ENCODE measurements at places on chromosomes 6 and 20.

DNA sequence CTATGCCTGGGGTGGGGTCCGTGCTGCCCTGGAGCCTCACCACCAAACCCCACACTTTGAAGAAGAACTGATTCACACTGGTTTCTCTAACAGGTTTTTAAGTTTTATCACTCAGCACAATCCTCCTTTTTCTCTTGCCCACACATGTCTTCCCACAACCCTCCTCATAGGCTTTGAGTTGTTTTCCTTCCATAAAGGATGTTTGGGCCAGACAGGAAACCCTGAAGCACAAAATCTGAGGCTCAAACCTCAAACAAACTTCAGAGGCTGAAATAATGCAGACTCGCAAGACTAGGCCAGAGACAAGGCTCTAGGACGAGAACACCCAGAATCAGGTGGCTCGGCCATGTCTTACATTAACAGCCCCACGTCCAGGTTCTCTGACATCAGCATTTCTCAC is 35.3 kb downstream of the EZR start:
- no peak for DNase-seq

DNA sequence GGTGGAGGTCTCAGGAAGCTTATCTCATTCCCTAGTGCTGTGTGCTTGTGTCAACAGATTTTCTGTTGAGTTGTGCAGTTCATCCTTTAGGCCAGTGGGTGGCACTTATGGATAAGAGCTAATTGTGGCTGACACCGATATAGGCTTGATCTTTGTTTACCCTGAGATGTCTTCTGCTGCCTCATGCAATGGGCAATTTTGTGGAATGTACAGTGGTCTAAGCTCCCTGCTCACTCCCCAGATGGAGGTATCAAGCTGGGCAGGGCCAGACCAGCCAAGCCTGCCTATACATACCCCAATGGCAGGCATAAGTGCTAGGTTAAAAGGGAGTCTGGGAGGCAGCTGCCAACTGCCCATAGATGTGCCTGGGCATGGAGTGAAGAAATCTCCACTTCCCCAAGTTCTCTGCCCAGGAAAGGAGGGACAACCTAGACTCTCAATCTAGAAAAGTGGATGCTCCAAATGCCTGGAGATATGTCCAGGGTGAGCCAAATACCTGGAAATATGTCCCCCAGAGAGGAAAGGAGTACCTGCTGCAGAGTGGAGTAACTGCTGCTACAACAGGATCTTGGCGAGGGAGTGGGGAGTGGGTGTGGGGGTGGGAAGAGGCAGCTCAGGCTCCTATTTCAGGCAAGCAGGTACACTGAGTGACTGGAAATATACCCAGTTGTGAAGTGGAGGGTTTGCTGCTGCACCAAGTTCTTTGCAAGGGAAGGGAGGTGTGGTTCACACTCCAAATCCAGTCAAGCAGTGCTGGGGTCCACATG is 53.2 kb upstream of the ARG1 start:
- peak; percentile 57 for DNase-seq

- DNase-seq, result peak; percentile 55
Observed at GRCh38 chr20:52150440-52151258, 40.9 kb downstream of the ZFP64 start.

DNA sequence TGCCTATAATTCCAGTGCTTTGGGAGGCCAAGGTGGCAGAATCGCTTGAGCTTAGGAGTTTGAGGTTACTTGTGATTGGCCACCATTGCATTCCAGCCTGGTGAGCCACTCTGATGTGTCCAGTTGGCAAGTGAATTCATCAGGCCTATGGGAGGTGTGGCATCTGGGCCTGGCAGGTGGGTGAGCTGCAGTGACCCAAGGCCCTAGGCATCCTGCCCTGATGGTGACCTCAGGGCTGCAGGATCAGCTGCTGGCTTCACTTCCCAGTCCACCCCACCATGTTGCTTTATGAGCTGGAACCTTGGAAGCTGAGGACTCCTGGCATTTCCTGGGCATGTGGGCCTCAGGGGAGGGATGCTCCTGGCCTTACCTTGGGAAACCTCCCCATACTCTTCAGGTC is 20.5 kb downstream of the RSPH9 start:
- DNase-seq, result peak; percentile 53

DNA sequence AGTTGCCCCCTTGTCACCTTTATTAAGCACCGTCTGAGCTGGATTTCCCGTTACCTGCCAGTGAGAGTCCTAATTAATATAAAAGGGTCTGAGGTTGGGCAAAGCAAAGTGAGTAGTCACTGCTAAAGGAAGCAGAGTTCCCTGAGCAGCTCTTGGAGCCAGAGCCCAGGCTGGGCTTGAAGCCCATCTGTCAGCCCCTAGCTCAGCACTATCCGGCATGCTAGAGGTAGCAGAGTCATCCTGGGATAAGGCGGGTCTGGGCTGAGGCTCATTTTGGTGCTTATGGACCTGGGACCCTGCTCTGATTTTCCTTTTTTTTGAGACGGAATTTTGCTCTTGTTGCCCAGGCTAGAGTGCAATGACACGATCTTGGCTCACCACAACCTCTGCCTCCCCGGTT is 46.2 kb downstream of the ADNP start:
- DNase-seq, result no peak

GRCh38 chr6:51619042-51619799 is 468.2 kb downstream of the PKHD1 start:
- no peak for DNase-seq

DNA sequence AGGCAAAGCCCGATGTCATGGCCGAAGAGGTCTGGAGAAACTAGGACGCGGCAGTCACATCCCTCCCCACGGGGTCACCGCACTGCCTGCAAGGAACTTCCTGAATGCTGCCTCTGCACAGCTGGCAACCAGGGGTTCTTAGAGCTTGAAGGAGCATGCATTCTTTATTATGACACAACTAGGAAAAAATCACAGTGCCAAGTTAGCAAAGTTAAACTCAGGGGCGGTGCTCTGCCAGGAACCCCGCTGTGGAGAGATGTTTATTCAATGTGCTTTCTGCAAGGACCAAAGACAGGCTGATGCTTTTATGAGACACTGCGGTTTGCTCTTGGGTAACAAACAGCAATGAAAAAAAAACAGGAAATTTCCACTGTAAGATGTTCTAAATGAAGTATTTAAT is 287.3 kb upstream of the FOXQ1 start:
- peak; percentile 97 for DNase-seq

DNA sequence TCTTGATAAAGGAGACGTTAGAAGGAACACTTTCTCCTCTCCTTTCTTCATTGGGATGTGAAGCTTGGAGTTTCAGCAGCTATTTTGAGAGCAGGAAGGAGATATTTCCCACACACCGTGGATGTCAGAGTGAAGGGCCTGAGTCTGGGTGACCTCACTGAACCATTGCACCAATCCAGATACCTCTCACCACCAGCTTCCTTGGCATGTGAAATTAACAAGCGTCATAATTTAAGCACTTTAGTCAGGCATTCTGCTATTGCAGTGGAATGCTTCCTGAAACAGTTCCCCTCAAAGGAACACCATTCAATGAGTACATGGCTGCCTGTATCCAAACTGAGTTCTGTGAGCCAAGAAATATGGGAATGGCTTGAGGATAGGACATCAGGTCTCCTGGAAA is 83.7 kb downstream of the CHMP4B start:
- peak; percentile 86 for DNase-seq

- DNase-seq, result peak; percentile 74
Observed at GRCh38 chr6:13508711-13509705, 21.6 kb upstream of the GFOD1 start.

- no peak for DNase-seq
Observed at GRCh38 chr6:69622230-69622629, 174.6 kb downstream of the LMBRD1 start.

DNA sequence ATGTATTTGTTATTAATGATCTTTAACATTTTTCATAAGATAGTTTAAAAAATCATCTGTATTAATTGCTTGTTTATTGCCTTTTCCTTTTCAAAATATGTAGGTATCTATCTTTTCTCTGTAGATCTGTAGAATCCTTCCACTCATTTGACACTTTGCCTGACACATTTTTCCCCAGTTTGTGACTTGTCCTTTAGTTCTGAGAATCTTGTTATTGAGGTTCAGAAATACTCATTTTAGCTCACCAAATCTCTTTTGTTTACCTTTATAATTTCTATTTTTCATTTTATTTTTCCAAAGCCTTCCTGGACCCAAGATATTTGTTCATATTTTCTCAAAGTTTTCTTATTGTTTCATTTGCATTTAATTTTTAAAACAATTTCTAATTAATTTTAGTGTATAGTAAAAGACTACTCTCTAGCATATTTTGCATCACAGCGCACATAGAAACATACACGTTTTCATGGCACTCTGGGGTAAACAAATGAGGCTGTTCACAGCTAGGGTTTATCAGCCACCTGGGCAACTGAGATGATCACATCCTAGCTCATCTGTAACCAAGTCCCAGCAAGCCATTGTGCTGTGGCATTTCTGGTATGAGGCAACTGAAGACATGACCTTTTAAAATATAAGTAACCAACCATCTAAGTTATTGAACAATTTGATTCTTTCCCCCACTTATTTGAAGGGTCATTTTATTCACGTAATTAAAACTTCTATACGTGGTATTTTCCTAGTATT is 275.7 kb downstream of the ADGB start:
- no peak for DNase-seq

- no peak for DNase-seq
Observed at GRCh38 chr6:34285448-34286164, 36.8 kb upstream of the SMIM29 start.

DNA sequence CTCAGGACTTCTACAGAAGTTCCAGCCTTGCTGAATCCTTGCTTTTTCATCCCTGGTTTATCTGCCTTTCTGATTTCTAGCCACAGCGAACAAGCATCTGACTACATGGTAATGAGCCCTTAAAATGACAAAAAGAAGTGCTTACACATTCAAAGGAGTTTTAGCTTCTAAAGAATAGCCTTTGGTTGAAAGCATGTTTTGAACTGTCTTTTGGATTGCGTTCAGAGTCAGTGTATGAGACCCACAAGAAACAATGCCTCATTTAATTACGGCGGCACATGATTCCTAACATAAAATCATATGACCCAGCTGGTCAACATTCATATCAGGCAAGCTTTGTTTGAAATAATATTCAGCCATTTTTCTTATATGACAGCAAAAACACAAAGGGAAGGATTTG is 784.2 kb downstream of the KIF16B start:
- DNase-seq, result no peak

GRCh38 chr20:60467078-60467477 is 508.9 kb downstream of the CDH26 start:
- no peak for DNase-seq

GRCh38 chr20:22387452-22387851 is 196.9 kb downstream of the FOXA2 start:
- no peak for DNase-seq

- DNase-seq, result peak; percentile 39
Observed at GRCh38 chr6:105519954-105520353, 117.1 kb upstream of the PREP start.

DNA sequence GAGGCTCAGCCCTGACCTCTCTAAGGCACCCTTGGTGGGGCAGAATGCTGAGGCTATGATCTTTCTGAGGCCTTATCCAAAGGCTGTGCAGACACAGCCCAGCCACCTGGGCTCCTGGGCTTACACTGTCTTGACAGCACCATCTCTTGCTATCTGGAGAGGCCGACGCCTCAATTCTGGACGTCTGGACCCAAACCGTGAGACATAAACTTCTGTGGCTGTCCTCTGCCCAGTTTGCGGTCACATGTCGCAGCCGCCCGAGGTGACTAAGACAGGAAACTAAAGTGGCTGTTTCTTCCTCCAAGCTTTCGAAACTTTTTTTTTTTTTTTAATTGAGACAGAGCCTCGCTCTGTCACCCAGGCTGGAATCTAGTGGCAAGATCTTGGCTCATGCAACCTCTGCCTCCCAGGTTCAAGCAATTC is 49.3 kb downstream of the PRR18 start:
- DNase-seq, result no peak

- DNase-seq, result peak; percentile 10
Observed at GRCh38 chr6:136408204-136408603, 118.6 kb upstream of the BCLAF1 start.

DNA sequence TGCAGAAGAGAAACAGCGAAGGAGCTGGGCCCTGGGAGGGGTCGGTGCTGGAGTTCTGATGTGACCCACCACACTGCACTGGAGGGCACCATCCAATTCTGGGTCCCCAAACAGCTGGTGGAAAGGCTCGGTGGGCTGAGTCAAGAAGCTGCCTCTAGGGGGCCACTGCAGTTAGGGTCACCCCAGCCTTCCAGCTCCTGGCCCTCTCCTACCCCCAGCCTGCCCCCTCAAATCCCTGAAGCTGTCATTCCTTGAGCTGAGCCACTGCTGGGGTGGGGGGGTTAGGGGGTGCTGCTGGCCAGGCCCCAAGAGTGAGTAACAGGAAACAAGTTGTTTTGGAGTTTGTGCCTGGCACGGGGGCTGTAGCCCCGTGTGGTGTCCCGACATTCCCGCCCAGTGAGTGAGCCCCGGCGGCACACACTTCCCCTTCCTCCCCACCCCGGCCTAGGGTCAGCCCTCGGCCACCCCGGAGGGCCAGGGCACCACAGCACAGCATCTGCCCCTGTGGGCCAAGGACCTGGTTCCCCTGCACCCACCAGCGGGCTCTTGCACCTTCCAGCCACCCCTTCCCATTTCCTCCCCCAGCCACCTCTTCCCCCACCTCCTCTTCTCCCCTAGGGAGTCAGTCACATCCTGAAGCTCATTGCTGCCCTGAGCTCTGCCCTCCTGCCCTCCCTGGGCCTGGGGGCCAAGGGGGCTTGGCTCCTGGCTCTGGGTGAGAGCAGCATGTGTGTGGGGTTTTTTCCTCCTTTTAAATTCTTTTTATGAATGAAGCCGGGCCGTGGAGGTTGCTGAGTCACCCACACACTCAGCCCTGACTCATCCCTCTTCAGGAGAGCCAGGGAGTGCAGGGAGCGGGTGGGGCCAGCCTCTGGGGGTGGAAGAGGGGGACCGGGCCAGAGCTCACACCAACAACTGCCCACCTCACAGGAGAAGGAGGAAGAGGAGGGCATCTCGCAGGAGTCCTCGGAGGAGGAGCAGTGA is 4.6 kb downstream of the SMIM29 start:
- DNase-seq, result peak; percentile 94

- peak; percentile 31 for DNase-seq
Observed at GRCh38 chr6:131383421-131384411, 189.3 kb upstream of the ARG1 start.

DNA sequence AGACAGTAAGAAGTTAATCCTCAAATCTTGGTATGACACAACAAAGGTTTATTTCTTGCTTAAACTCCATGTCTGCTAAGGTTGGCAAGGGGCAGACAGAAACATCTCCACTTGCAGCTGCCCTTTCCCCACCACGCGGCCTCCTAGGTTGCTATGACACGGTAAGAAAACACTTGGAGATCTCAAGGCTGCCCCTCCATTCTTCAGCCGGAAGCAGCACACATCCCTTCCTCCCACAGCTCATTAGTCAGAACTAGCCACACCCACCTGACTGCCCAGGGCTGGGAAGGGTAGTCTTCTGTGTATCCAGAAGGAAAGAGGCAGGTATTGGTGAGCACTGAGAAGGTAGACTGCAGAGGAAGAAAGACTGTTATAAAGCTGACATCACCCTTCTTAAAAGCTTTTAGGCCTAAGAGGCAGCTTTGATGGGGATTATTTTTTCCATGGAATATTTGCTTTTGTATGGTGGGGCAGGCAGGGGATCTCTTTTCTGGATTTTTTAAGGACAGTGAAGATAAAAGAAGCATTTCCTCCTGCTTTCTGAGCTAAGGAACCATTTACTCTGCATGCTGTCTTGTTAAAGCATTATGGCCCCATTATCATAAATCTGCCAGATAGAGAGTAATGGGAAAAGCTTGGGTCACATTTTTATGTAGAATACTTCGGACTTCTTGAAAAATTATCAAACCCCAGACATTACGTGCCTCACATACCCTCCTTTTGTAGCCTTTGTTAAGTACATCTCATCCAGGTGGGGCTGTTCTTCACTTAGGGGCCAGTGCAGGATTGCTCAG is 41.6 kb downstream of the MRAP2 start:
- peak; percentile 36 for DNase-seq

GRCh38 chr6:139296927-139297326 is 5.1 kb upstream of the TXLNB start:
- DNase-seq, result peak; percentile 79

- no peak for DNase-seq
Observed at GRCh38 chr20:12289465-12289864, 371.8 kb downstream of the BTBD3 start.
